GM12891 (cell line): ENCODE measurements at places on chromosomes 7 and 10.

DNA sequence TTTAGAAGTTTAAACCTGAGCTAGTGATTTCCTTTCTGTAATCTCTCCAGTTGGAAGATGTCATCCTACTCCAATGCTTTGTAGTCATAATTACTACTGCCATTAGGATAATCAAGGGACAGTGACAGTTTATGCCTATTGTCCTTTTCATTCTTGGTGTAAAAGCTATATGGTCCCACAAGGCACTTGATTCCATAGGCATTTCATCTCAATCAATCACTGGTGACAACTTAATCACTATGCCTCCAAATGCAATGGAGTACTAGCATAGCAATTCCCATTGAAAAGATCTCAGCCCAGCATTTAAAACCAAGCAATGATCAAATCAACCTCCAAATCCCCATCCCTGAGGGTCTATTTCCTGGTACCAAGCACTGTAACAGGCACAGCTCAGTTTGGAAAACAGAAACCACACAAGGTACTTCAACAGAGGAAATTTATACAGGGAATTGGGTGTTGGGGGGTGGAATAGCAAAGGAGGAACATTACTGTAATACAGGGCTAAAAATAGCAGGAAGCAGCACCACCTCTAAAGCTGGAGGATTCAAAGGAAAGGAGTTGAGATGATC, 51.0 kb downstream of the FHIP2A start:
- DNase-seq = no peak

GRCh38 chr7:93178213-93178612, 30.0 kb upstream of the SAMD9L start:
- DNase-seq = no peak

GRCh38 chr7:157469181-157470016, 132.6 kb downstream of the DNAJB6 start:
- no peak for DNase-seq

- DNase-seq = no peak
These were observed 277.7 kb downstream of the ANKRD7 start for GRCh38 chr7:118502235-118502634.
